ENCODE measurements at places on chromosomes 13 and 19.

DNA sequence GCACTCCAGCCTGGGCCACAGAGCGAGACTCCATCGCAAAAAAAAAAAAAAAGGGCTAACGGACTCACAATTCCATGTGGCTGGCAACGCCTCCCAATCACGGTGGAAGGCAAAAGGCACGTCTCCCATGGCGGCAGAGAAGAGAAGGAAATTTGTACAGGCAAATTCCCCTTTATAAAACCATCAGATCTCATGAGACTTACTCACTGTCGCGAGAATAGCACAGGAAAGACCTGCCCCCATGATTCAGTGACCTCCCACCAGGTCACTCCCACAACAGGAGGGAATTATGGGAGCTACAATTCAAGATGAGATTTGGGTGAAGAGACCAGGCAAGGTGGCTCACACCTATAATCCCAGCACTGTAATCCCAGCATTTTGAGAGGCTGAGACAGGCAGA, 18.7 kb upstream of the NMRK2 start:
- no peak for DNase-seq

- DNase-seq, result no peak
Observed at GRCh38 chr13:112821340-112822055, 131.7 kb downstream of the ATP11A start.

DNA sequence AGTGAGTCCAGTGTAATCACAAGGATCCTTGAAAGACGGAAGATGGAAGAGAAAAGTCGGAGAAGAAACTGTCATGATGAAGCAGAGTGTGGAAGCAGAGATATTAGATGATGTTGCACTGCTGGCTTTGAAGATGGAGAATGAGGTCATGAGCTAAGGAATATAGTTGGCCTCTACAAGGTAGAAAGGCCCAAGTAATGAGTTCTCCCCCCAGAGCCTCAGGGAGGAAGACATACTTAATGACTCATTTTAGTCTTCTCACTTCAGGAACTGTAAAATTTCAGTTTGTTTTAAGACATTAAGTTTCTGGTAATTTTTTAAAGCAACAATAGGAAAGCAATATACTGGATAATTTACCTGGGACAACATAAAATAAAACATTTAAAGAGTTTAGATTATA, 1331.5 kb upstream of the PCDH20 start:
- no peak for DNase-seq

DNA sequence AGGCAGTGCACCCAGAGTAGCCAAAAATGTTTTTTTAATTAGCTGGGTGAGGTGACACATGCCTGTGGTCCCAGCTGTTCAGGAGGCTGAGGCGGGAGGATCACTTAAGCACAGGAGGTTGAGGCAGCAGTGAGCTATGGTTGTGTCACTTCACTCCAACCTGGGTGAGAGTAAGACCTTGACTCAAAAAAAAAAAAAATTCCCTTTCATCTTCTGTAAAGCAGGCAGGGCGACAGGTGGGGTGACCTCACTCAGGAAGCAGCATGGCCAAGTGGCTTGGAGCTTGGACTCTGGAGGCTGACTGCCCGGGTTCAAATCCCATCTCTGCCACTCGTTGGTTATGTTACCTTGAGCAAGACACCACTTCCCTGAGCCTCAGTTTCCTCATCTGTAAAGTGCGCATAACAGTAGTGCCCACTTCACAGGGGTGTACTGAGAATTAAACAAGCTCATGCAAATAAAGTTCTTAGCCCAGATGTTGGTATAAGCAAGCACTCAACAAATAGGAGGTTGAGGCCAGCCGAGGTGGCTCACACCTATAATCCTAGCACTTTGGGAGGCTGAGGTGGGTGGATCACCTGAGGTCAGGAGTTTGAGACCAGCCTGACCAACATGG, 48.3 kb downstream of the MAP4K1 start:
- DNase-seq, result no peak

DNA sequence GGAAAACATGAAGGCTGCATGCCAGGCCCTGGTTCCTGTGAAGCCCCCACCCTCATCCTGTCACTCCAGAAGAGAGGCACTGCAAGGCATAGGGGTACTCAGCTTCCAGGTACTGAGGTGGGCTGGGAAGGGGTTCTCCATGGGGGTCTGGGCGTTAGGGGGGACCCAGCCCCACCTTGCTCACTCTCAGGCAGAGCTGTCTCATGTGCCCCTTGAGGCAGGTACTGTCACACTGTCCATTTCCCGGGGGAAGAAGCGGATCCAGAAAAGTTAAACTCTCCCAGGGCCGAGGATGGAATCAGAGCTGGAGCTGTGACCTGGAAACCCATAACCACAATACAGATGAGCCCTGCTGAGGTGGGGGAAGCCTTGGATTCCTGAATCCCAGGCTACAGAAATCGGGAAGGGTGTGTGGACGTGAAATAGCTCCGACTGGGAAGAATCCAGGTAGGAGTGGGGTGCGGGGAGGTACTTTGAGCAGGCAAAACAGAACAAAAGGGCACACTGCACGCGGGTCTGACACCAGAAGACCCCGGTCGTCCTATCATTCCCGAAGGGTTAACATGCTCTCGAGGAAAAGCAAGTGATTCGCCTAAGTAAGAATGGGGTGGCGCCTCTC, 540 bp upstream of the USE1 start:
- no peak for DNase-seq

- DNase-seq, result no peak
Observed at GRCh38 chr13:103866048-103866447, 799.8 kb upstream of the SLC10A2 start.

DNA sequence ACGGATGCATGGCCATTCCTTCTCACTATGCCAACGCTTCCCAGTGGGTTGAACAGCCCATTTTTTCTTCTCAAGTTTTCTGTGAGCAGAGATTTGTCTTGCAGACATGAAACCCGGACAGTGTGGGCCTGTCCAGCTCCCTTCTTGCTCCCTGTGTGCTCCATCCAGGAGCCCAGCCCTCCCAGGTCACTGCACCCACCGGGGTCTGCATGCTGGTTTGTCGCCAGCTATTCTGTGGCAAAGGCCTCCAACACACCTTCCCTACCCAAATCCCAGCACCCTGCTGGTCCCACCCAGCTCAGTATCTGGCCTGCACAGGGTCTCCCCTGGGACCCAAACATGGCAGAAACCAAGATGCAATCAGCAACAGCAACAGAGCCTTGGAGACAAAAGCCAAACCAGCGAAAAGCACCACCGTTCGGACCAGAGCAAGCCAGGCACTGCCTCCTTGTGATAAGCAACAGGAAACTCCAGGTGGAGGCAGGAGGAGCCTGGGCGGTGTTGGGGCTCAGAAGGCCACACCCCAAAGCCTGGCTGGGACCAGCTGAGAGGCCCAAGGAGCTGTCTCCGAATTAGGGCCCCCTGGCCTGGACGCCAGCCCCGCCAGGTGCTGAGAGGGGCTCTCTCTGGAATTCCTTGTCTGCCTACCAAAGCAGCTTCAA, 12.2 kb upstream of the SPACA7 start:
- no peak for DNase-seq

- no peak for DNase-seq
Observed at GRCh38 chr13:59012731-59013130, 1151.0 kb downstream of the DIAPH3 start.

- DNase-seq, result no peak
Observed at GRCh38 chr13:110921209-110921608, 6.3 kb upstream of the ANKRD10 start.

- no peak for DNase-seq
Observed at GRCh38 chr19:17338433-17339078, 1.2 kb downstream of the GTPBP3 start.

GRCh38 chr13:80451641-80452040, 110.7 kb upstream of the SPRY2 start:
- no peak for DNase-seq

- no peak for DNase-seq
Observed at GRCh38 chr13:32473650-32474049, 45.7 kb upstream of the N4BP2L1 start.

DNA sequence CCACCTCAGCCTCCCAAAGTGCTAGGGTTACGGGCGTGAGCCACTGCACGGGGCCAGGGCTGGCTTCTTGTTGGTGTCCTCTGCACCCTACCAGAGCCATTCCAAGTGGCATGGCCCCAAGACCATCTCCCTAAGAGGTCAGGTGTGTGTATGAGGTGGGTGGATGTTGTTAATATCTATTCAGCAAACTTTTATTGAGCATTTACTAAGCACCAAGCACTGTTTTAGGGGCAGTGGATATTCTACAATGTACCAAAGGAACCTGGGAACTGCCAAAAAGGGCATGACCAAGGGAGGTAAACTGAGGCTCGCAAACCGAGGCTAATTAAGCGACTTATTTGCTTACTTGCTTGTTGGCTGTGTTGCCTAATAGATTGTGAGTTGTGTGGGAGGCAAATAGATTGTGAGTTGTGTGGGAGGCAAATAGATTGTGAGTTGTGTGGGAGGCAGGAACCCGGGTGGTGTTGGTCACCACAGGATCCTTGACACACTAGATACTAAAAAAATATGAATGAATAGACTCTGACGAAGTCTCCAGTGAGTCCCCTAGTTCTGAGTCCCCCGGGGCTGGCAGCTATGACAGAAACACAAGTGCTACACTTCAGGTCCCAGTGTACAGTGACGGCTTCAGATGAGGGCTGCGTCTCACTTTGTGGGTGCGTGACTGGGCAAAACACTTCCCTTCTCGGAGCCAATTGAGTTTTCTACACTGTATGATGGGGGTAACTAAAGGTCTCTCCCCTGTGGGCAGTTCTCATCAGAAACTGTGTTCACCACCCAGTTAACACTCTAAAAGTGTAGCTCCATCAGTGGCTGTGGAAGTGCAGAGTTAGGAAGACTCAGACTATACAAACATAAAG, 5.0 kb upstream of the BICRA start:
- no peak for DNase-seq

GRCh38 chr19:44757735-44758505, 9.4 kb downstream of the BCL3 start:
- no peak for DNase-seq

Data from pons (tissue), 1 donor.